Putamen (tissue), 1 donor: ENCODE measurements at places on chromosomes 7 and 10.

DNA sequence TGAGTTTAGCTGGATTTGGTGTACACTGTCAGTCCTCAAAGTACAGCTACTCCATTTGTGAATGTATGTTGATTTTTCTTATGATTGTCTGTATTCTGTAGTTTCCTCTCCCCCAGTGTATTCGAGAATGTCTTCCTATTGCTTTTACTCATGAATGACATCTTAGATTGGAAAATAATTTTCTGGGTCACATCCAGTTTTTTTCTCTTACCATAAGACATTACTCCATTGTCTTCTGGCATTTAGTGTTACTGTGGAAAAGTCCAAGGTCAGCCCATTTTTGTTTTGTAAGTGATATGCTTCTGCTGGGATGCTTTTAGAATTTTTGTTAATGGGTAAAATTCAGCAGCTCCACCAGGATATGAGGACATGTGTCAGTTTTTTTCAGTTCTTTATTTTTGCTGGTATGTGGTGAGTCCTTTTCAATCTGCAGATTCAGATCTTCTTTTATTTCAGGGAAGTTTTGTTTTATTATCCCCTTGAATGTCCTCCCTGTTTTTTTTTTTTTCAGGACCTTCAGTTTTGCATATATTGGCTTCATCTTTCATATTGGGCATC lies 33.6 kb downstream of the WAC start:
- no peak for DNase-seq

DNA sequence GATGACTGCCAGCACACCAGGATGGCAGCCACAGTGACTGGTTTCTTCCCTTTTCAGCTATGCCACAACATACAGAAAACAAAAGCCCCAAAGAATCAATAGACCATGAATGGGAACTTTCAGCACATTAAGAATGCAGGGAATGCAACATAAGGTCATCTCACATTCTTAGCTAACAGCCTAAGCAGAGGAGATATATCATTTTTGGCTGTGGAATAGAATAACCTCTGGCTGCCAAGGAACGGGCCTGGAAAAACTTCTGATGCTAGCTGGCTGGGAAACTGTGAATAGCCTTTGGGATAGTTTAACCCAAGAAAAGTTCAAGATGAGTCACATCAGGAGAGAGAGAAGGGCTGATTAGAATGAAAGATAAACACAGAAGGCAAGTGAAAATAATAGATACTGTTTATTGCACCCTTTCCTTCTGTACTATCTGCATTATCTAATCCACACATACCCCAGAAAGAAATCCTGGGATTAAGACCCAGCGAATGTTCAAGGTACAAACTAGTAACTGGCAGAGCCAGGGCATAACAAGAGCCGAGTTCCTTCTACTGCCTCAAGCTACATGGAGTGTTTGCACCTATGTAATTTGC lies 169.2 kb downstream of the SEMA3A start:
- DNase-seq, result no peak

- no peak for DNase-seq
These were observed 9.7 kb upstream of the ANK3 start for GRCh38 chr10:60399328-60399727.

DNA sequence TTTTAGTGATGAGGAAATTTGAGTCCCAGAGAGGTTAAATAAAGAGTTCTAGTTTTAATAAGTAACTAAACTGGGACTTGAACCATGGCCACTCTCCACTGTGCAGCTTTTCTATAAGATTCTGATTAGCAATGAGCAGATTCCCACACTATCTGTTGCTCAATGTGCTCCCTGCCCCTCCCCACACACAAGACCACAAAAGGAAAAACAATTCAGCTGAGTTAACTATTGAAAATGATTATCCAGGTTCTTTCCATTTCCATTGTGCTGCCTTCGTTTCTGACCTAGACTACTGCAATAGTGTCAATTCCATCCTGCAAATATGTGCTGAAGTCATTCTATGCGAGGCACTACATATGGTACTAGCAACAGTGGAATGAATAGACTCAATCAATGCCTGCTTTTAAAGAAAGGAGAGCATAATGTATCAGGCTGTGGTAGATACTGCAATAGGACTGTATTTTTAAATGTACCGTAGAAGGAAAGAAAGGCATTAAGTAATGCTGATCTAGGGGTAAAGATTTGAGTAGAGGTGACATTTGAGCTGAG lies 97.0 kb downstream of the SEMA3C start:
- DNase-seq, result no peak

GRCh38 chr10:71093531-71093930 lies 118.8 kb upstream of the UNC5B start:
- no peak for DNase-seq

DNA sequence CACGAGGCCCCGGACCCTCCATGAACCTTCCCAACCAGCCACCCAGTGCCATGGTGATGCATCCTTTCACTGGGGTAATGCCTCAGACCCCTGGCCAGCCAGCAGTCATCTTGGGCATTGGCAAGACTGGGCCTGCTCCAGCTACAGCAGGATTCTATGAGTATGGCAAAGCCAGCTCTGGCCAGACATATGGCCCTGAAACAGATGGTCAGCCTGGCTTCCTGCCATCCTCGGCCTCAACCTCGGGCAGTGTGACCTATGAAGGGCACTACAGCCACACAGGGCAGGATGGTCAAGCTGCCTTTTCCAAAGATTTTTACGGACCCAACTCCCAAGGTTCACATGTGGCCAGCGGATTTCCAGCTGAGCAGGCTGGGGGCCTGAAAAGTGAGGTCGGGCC lies 90.6 kb upstream of the PDCD4 start:
- DNase-seq, result no peak

DNA sequence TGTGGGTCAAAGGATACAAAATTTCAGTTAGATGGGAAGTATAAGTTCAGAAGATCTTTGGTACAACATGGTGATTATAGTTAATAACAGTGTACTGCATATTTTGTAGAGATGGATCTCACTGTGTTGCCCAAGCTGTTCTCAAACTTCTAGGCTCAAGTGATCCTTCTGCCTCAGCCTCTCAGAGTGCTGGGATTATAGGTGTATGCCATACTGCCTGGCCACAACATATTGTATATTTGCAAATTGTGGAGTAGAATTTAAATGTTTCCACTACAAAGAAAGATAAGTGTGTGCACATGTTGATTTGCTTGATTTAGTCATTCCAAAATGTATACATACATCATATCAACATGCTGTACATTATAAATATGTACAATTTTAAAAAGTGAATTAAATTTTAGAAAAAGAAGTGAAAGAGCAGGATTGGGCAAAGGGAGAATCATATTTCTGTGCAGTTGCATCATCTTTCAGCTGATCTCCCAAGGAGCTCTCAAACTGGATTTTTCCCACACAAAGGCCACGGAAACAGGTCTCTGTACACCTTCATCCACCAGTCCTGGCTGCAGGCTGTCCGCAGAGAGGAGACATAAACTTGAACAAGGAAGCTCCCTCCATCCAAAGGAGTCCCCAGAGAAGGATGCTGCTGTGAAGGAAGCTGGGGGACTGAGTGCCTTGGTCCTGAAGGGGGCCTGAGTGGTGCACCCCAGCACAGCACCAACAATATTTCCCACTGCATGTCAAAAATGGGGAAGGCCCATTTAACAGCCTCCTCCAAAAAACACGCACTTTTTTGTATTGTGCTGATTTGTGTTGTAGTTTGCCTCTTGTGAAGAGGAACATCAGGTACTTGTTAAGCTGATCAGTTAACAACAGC lies 217.1 kb upstream of the GHITM start:
- no peak for DNase-seq

DNA sequence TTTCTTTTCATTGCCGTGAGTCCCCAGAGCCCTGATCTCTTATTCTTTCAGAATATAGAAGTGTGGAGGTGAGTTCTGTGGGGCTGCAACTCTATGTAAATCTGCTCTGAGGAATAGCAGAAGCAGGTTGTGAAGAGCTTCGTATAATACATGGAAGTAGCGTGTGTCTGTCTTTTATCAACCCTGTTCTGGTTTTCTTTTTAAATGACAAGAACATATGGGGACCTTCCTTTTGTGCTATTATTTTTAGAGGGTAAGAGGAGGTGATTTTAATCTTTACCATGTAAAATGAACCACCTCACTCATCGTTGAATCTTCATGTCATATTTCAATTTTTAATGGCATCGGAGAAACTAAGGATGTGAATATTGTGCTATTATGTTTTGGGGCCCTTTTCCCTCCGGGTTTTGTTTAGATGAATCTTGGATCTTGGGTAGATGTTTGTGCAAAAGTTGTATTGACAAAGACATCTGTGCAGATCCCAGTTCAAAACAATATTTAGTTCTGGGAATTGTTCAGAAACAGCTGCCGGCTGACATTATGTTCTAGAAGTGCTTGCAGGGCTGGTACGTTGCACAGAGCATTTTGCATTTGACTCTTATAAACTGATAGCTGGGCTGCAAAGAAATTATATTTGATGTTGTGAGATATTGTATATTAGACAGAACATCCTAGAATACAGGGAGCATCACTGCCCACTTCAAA lies 46.7 kb downstream of the PLXDC2 start:
- no peak for DNase-seq

DNA sequence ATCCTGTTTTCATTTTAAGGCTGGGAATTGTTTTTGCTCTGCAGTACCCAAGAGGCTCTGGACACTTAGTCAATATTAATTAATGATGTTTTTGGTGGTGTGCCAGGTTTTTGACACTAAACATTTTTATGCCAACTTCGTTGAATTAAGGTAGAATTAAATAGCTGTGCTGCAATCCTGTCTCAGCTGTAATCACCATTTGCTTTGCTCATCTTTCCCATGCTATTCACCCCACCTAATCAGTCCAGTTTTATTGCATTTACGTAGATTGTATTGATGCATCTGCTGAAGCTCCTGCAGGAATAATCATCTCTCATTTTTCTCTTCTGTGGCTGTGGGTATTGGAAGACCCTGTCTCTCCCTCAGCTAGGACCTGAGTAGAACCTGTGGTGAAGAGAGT lies 52.6 kb upstream of the TRUB1 start:
- DNase-seq, result no peak

DNA sequence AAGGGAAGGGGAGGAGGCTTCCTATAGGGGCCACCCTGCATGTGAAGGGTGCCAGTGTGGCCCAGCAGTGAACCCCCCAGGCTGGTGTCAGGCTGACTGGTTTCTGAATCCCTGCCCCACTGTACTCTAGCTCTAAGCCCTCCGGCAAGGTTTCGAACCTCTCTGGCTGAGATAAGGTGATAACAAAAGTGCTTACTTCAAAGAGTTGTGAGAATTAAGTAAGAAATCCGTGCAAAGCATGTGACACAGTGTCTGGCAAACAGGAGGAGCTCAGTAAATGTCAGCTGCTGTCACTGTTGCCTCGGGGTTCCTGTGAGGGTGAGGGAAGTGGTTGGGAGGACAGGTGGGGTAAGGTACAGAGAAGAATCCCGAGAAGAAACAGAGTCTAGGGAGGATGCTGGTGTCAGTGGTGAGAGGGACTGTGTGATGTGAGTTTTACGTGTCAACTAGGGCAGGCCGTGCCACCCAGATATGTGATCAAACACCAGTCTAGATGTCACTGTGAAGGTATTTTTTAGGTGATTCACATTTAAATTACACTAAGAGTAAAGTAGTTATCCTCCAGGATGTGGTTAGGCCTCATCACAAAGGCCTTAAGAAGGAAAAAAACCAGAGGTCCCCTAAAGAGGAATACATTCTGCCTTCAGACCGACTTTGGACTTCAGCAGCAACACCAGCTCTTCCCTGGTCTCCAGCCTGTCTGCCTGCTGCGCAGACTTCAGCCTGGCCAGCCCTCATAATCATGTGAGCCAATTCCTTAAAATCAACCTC lies 64.4 kb downstream of the BPGM start:
- no peak for DNase-seq

GRCh38 chr10:132507956-132508490 lies 29.6 kb upstream of the INPP5A start:
- DNase-seq, result no peak

DNA sequence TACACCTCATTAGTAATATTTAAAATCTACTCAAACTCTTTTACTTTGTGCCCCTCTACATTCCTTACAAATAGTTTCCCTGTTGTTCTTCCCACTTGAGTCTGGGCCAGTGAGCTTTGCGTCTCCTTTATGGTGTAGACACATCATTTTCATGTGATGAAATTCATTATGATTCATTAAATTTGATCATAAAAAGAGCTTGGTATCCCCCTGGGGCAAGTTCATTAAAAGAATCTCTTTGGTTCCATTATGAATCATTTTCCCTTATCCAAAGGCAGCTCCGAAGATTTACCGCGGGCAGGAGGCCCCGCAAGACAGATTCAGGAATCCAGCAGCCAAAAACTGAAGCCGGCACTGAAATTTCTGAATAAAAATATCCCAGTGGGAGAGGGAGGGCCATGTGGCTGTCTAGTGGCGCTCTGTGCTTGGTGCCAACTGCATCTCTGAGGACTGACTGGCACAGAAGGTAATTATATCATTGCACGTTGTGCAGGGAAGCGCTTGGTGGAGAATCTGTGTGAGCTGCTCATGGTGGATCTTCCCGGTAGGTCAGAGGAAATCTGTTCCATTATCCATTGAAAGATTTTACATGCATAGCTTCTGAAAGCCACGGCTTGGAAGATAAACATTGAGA lies 151.4 kb upstream of the PITRM1 start:
- DNase-seq, result no peak

DNA sequence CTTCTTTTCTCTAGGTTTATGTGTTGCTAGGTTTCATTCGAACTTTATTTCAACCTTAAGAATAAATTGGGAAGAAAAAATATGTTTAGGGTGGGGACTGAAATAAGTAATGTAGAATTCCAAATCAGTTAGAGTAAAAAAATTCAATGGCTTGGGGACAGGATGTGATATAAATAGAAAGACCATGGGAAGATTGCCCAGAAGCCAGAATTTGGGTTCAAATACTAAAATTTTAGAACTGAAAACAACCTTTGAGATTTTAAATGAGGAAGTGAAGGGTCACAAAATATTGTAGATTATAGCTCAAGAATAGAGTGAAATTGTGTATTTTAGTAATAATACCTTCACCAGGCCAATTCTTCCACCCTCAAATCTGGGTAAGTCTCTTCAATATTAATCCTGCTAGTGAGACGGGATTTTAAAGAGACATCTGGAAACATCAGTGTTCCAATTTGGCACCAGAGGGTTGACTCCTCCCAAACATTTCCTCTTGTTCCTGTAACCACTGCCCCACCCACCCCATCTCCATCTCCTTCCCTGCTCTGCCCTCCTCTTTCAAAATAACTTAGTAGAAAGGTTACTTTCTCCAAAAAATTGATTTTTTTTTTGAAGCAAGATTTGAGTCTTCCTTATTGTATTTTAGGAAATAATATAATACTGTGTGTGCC lies 51.3 kb upstream of the FAM3C start:
- no peak for DNase-seq

DNA sequence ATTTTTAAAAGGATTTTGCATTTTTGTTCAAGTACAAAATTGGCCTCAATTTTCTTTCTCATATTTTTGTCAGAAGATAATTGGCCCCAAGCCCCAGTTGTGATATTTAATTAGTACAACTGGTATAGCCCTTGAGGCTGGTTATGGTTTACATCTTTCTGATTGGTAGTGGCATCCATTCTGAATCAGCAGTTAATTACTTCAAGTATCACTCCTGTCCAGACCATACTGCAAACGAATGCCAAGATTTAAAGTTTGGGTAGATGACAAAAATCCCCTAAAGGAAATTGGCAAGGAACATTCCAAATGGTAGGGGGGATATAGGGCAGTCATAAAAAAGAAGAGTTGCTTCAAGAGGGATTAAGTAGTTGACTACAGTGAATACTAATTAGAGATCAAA lies 23.1 kb downstream of the MYPN start:
- no peak for DNase-seq

- no peak for DNase-seq
These were observed 86.5 kb downstream of the RALA start for GRCh38 chr7:39709768-39710311.
